ENCODE measurements at places on chromosomes 11 and 22.

DNA sequence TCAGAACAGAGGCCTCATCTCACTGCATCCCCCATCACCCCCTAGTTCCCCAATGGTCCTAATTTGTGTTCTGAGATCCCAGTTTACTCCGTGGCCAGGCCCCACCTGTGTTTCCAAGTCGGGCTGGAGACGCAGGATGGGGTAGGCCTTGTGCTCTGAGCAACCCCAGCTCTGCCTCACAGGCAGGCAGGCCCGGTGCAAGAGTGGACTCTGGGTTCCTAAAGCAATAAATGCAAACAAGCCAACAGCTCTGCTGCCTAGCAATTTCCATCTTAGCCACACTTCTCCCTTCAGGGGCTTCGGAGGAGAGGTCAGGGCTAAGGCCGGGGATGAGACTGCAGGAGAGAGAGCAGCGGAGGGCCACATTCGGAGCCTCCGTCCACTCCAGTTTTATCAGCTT is 2.5 kb upstream of the EPS8L2 start:
- peak; percentile 45 for DNase-seq

DNA sequence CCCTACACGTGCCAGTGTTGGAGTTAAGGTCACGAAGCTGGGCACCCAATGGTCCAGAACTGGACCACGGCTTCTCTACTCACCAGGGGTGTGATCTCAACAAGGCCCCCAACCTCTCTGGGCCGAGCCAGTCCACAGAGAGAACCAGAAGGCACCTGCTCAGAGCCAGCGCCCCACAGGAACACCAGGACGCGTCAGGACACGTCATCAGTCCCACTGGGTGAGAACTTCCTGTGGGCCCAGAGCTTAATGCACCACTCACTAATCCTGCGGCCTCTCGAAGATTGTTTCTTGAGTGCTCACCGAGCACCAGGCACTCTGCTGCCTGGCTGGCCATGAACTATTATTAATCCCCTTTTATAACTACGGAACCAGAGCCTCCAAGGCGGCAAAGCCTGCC is 10.1 kb downstream of the PHF21B start:
- no peak for DNase-seq

GRCh38 chr11:30260813-30261212 is 30.0 kb downstream of the FSHB start:
- no peak for DNase-seq

DNA sequence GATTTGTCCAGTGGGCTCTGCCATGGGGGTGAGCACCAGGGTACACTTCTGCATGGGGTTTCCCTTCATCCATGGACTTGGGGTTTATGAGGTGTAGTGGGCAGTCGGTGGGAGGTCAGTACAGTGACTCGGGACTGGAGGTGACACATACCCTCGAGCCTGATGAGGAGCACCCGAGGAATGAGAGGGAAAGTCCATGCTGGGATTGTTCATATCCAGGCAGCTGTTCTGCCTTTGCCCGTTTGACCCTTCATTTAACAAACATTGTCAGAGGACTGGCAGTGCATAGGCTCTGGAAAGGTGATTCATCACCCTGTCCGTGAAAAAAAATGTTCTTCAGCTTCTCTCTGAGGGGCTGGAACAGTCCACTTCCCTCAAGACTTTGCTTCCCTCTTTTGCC is 2.7 kb downstream of the NAV2 start:
- no peak for DNase-seq

GRCh38 chr11:99015634-99016454 is 4.9 kb upstream of the CNTN5 start:
- no peak for DNase-seq

GRCh38 chr22:50605613-50606074 is 5.1 kb downstream of the MAPK8IP2 start:
- DNase-seq: peak; percentile 40

DNA sequence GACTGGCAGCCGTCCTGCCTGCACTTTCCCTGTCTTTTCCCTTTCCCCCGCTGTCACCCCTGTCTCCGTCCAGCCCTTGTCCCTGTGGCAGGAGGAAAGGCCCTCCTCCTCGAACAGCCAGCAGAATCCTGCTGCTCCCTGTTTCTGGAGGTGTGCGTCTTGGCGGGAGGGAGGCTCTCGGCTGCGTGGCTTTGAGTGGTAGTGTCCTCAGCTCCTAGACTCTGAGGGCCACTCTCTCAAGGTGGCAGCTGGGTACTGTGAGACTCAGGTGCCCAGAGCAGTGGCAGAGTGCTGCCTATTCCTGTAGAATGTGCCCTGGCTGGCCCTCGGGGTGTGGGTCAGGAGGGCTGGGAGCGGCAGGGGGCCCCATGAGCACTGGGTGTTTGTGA is 9.1 kb upstream of the RANBP1 start:
- no peak for DNase-seq

- no peak for DNase-seq
Measured at GRCh38 chr11:63896071-63896470, 20.9 kb downstream of the RCOR2 start.

DNA sequence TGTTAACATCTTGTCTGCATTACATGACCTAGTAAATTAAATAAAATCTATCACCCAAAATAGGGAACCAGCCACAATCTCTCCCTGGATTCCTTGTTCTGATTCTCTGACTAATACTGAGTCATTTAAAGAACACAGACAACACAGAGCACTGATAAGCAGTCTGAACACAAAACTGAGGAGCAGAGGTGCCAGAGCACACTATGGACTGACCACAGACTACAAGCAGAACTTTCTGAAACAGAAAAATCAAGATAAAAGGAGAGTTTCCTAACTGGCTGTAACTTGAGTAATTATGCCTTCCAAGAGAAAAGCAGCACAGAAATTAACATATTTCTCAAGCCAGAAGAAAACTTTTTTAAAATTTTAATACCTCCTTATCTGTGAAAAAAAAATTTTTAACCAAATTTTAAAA is 128.8 kb downstream of the SGSM3 start:
- peak; percentile 90 for DNase-seq

DNA sequence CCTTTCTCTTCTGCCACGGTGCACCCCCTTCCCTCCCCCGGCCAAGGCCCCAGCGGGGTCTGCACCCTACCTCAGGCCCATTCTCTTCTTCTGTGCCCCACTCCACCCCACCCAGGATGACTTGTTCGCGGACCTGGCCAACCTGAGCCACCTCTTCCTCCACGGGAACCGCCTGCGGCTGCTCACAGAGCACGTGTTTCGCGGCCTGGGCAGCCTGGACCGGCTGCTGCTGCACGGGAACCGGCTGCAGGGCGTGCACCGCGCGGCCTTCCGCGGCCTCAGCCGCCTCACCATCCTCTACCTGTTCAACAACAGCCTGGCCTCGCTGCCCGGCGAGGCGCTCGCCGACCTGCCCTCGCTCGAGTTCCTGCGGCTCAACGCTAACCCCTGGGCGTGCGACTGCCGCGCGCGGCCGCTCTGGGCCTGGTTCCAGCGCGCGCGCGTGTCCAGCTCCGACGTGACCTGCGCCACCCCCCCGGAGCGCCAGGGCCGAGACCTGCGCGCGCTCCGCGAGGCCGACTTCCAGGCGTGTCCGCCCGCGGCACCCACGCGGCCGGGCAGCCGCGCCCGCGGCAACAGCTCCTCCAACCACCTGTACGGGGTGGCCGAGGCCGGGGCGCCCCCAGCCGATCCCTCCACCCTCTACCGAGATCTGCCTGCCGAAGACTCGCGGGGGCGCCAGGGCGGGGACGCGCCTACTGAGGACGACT is 15.9 kb downstream of the RTN4RL2 start:
- DNase-seq: peak; percentile 70

GRCh38 chr11:11420899-11421285 is 67.8 kb upstream of the CSNK2A3 start:
- DNase-seq: no peak

DNA sequence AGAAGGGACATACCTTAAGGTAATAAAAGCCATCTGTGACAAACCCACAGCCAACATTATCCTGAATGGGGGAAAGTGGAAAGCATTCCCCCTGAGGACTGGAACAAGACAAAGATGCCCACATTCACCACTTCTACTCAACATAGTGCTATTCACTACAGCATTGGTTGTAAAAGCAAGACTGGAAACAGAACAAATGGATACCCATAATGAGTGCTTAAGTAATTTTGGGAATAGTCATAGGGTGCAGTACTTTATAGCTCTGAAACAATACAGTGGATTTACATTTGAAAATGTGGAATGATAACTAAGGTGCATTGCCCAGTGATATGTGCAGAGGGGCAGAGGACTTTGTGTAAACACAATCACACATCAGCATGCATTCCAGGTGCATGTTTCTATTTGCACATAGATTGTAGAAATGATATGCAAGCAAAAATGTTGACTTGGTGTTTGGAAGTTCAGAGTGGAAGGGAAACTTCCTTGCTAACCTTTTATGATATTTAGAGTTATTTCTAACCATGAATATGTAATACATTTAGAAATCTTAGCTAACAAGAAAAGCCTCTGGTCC is 112.3 kb downstream of the IGLL1 start:
- no peak for DNase-seq

- no peak for DNase-seq
Measured at GRCh38 chr22:37141971-37142370, 7.7 kb downstream of the IL2RB start.

DNA sequence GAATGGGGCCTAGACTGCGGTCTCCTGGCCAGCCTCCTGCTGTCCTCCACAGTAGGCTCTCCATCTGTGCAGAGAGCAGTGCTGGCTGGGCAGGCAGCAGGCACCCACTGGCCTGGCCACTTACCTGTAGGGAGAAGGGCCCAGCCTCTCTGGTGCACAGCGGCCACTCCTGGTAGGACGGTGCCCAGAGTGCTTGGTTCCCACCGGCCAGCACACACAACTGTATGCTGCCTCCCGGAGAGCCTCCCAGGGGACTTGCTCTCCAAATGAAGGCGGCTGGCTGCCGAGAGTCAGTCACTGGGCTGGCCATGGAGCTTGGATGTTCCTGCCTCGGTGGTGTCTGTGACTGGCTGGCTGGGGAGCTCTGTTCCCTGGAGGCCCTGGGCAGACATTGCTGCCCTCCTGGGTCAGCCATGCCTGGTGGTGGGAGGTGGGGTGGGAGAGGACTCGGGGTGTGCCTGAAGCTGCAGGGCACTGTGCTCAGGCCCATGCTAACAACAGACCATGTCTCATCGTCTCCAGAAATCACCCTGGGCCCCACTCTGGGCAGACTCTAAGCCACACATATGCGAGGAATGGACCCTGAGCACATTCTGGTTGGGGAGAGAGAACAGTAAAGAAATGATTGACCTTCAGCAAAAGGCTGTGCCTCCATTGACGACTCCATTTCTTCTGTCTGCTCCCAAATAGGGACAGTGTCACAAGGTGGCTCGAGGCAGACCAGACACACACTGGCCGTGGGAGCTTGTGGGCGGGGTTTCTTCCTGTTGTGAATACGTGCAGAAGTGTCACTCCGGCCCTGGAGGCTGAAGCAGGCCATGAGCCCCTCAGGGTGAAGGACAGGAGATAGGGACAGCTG is 350.8 kb downstream of the TBC1D22A start:
- DNase-seq: no peak

DNA sequence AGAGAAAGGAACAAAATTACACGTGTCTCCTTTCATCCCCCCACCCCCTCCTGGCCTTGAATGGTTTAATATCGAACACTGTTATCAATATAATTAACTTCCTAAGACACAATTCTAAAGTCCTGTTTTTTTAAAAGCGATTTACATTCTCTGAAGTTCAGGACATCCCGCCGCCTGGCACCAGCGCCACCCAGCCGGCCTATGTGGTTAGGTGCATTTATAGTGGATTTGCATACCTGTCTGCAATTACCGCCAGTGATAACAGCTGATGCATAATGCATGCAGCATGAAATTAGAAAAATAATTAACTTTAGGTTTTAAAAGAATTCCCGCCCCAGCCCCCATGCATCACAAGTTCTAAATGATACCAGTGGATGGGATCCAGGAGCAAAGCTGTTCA is 58.6 kb downstream of the MACROD1 start:
- no peak for DNase-seq

DNA sequence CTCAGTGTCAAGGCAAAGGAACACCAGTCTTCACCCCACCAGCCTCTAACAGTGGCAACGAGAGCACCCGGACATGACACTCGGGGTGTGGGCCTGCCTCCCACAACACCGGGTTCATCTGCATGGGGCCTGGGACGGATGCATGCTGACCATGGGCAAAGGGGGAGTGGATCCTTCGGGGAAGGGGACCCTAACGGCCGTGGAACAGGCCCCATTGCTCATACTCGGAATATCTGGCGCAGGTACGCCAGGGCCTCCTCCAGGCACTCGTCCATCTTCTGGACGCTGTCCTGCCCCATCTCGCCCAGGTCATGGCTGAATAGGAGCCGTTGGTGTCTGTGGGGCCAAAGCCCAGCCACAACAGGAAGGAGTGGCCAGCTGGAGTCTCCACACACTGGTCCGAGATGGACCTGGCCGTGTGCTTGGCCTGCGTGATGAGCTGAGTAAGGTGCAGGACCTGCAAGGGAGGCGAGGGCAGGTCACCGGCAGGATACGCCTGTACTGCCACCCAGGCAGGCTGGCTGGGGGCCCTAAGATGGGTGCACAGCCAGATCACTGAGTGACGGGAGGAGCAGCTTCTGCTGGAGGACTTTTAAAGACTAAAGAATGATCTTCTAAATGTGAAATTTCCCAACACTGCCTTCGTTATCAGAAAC is 96.8 kb downstream of the MED15 start:
- no peak for DNase-seq

- peak; percentile 70 for DNase-seq
Measured at GRCh38 chr11:96278039-96278897, 64.7 kb downstream of the MAML2 start.

- DNase-seq: peak; percentile 79
Measured at GRCh38 chr11:57116654-57117053, 65.1 kb upstream of the LRRC55 start.

- DNase-seq: no peak
Measured at GRCh38 chr11:108466405-108466804, 924 bp downstream of the C11orf65 start.

DNA sequence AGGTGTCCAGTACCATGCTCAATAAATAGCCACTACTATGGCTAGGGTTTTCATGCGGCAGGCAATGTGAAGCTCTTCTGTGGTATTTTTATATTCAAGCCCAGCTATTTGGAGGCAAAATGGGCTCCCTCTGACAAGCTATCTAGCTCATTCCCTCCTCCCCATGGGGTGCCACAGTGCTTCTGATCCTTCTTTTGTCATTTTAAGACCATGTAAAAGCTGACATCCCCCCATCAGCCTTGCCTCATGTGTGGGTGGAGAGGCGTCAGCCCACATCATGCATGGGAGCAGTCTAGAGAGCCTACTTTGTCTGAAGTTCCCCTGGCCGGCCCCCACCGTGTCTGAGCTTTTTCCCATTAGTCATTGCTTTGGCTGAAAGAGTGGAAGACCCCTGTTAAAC is 59.8 kb downstream of the NAV2 start:
- no peak for DNase-seq

- peak; percentile 66 for DNase-seq
Measured at GRCh38 chr11:10076458-10077141, 217.4 kb downstream of the SBF2 start.

- DNase-seq: no peak
Measured at GRCh38 chr11:19982774-19983495, 177.3 kb downstream of the DBX1 start.

- DNase-seq: no peak
Measured at GRCh38 chr11:27347359-27348339, 15.4 kb downstream of the CCDC34 start.
